ENCODE measurements at places on chromosomes 5 and 9.

DNA sequence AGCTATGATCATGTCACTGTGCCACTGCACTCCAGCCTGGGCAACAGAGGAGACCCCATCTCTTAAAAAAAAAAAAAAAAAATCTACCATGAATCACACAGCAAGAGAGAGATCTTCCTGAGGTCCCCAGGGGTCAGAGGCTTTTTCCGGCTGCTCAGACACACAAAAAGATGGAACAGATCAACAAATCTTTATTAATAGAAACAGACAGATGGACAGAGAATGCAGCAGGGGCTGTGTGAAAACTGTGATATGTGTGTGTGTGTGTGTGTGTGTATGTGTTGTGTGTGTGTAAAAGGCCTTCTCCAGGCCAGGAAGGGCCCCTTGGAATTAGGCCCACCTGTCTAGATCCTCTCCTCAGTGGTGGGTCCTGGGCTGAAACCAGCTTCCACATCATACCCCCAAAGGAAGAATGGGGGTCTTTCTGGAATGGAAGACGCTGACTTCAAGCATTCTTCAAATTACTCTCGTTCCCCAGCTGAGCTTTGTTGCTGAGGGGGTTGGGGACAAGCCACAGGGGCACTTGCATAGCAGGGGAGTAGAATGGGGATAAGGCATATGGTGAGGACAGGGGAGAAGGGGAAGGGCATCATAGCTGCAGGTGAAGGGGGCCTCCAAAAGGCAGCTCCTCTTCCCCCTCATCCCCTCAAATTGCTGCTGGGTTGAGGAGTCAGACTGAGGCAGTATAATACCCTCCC lies 2.9 kb downstream of the SIGMAR1 start:
- no peak for DNase-seq

DNA sequence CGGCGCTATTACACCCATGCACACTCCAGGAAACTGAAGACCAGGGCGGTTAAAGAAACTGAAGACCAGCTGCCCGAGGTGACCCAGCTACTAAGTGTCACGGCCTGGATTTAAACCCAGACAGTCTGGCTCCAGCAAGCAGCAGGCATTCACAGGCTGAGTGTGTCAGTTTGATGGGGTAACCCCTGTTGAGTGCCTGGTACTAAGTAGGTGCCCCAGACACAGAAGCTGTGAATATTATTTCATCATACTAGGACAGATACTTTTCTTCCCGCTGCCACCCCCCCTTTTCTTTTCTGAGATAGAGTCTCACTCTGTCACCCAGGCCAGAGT lies 7.3 kb downstream of the ENG start:
- DNase-seq, result no peak

DNA sequence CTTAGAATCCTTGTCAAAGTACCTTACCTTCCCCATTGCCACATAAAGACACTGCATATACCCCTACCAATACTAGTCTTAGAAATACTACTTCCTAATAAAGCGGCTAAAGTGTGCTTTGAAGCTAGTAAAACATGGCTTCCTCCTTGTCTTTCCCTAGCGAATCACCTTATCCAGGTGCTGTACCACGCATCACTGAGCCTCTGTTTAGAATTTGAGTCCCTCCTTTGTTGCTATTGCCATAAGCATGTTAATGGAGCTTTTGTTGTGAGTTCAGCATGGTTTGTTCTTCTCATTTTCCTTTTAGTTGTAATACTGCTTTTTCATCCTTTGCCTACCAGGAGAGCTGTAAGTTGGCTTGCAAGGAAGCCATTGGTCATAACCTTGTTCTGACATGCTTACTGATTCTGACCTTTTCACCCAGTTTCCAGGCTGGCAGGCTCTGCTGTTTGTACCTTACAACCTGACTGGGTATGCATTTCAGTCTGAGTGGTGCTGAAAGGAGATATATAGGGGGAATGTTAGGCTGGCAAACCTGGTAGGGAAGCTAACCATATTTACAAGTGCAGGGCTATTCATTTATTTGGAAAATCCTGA lies 49.8 kb downstream of the LMNB1 start:
- DNase-seq, result no peak

GRCh38 chr5:69364850-69365249 lies 4.5 kb downstream of the AK6 start:
- DNase-seq, result no peak

DNA sequence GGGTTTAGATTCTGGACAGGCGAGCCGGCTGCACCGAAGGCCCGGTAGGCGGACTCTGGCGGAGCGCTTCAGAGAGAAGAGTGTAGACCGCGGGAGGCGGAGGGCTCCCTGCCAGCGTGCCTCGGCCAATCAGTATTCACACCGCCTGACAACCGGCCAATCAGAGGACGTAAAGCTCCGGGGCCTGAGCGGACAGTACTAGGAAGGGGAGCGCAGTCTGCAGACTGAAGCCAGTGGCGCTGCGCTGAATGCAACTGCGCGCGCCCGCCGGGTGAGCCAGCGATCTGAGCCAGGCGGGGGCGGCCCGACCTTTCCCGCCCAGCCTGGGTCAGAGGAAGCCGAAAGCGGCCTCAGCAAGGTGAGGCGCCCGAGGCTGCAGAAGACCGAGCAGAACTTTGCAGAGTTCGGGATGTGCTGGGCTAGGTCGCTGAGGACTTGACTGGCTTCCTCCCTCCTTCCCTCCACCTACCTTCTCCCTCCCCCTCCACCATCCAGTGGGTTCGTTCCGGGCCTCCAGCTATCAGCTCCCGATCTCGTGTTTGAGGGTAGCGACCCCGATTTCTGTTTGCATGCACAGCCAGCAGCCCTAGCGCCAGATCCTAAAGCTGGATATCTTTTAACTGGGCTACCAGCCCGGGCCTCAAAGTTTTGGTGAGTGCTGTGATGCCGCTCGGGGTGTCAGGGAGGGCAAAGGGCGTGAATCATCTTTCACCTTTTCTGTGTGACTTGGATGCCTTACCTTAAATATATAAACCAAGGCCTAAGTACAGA lies at the start of gene DMRT2:
Gene DMRT2 (plus strand): TSS at position 233 of the 771 bp plus-strand sequence. CDS start 1,257 bp downstream, outside the sequence.
- DNase-seq, result no peak

GRCh38 chr5:151811593-151812321 lies 40.0 kb downstream of the G3BP1 start:
- DNase-seq, result no peak

- no peak for DNase-seq
Measured at GRCh38 chr5:76207120-76207519, 123.9 kb downstream of the SV2C start.

Measured in stimulated activated CD4-positive, alpha-beta T cell treated with anti-CD3 and anti-CD28 coated beads, Interleukin-15, amount 100 ng/mL, for 48 hours (primary cell).